ENCODE measurements at places on chromosomes 2 and 18.

DNA sequence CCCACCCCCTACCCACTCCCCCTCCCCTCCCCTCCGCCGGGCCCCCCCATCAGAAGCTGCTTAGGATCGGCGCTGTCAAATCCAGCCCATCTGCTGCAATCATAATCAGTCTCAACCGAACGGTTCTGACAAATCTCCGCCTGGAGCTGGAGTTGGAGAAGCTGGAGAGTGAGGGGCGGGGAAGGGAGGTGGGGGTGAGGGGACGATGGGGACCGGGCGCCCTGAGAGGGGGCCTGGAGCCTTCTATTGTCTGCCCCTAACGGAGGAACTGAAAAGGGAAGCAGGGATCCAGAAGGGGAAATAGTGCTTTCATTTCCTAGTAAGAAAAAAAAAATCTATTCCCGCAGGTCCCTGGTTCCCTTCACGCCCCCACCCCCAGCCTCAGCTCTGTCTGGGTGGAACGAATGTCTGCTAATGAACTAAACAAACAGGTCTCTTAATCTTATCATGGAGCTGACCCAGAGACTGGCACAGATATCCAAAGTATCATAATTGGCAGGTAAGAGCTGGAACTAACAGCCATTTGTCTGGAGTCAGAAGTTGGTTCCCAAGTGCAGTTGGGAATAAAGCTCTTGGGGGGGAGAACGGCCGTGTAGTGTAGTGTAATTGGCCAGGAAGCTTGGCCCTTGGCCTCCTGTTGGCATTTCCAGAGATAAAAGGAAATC lies 301.2 kb downstream of the NCKAP5 start:
- no peak for DNase-seq

GRCh38 chr2:138274421-138275291 lies 226.9 kb upstream of the SPOPL start:
- DNase-seq: no peak

- no peak for DNase-seq
Observed at GRCh38 chr2:37993143-37993542, 68.1 kb downstream of the RMDN2 start.

DNA sequence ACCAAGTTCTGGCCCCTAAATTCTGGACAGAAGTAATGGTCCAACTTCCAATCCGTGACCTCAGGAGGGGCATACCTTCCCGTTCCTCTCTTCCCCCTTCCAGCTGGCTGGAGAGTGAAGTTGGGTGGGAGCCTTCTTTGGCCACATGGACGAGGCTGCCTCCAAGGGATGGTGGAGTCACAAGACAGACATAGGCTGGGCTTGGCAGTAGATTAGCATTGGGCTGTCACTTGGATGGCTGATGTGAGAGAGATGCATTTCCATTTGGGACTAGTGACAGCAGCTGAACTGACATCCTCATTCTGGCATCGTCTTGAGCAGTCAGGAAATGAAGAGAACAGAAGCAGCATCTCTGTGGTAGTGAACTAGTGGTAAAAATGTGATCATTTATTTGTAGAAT lies 12.6 kb downstream of the NT5DC4 start:
- no peak for DNase-seq

GRCh38 chr2:25228848-25229278 lies 60.5 kb upstream of the POMC start:
- DNase-seq: no peak

DNA sequence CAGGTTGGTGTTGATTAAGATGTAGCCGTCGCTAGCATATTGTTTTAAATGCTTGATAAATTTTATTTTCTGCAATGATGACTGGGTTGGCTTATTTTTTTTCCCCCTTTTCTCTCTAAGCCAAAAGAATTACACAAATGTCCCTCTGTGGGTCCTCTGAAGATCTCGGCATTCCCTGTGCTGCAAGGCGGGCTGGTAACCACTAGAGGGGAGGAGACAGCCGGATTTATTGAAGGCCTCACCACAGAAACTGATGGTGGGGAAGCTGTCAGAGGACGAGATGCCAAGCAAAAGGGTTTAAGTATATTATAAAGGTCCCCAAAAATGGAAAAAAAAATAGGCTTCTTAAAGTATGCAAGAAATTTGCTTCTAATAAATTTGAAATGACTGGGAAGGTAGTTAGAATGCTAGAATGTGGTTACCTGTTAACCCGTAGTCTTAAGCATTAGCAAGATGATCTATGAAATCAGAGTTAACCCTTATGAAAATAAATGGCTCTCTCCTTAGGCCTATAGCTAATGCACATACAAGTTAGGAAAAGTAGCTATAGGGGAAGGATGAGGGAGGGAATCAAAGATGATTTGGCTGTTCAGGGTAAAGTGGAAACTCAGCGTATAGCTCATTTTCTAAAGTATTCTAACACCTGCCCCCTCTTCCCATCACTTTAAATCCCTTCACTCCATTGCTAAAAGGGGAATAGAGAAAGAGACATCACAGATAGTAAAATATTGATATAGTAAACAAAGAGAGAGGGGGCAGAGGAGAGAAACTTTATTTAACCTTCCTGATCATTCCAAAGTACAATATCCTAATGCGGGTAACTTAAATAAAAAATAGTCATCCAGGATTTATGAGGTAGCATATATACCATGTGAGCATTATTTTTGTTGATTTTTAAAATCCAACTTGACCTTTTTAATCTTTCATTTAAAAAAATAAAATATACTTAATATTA lies 894.5 kb upstream of the POU3F3 start:
- DNase-seq: no peak

- no peak for DNase-seq
Observed at GRCh38 chr2:182863642-182864041, 2.8 kb downstream of the FRZB start.

DNA sequence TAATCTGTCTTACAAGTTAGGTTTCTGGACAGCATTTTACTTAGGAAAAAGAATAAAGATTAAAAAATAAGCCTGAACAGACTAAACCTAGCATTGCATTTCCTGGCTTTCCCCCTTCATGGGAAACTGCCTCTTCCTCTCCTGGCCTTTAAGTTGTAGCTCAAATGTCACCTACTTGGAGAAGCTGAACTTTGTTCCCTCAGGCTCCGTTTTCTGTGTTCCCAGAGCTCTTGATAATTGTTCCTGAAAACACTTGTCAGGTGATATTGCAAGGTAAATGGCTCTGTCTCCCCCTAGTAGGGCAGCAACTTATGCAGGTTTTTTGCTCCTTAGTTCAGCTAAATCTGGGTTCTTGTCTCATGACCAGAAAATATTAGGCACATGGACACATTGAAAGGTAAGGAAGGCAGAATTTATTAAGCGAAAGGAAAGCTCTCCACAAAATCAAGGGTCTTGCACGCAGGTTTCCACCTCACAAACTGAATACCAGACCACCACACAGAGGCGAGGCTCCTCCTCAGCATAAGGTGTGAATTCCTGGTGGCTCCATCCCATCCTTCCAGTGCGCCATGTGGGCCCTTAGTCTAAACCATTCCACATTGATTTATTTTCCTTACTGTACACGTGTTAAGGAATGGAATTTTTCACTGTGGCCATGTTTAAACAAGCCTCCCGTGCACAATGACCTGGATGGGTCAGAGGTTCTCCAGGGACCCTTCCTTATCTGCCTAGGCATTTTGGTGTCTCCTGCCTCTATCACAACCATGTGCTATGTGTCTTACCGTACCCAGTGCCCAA lies 229.3 kb downstream of the HNMT start:
- no peak for DNase-seq
